ENCODE measurements at places on chromosomes 13 and 19. TPM values are rescaled to one million over a fixed set of nuclear protein-coding genes. Genes with fewer than 3 reads are reported as not detected.
A peak's percentile ranks its signal among the peaks of the same experiment; 100 is the strongest.

DNA sequence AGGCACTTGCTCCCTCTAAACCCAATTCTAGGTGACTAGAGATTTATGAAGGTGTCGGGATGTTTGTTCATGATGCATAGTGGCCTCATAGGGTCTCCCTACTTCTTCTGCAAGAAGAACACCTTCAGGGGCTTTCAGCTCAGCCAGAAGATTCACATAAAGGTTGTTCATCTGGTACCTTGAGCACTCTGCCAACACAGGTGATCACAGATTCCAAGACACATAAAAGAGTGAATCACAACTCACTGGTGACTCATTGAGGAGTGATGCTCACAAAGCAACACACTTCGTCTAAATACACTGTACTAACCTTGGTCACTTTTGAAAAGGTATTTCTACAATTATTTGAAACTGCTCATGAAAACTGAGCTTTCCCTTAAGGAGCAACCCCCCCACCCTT lies 6.8 kb upstream of the ZNF324 start:
- H3K4me1 ChIP-seq: no peaks in the 10 kb centered on the region
- H3K27ac ChIP-seq: no peak overlapping the region
- H3K4me3 ChIP-seq: no peak overlapping the region
- H3K27me3 ChIP-seq: no peaks in the 10 kb centered on the region
- H3K36me3 ChIP-seq: no peaks in the 10 kb centered on the region

GRCh38 chr13:48493066-48493765 lies 39.7 kb downstream of the RCBTB2 start:
- no peak for DNase-seq
- H3K4me1 ChIP-seq: no peaks in the 10 kb centered on the region
- H3K4me3 ChIP-seq: no peak overlapping the region
- no peaks in the 10 kb centered on the region for H3K36me3 ChIP-seq
- no peaks in the 10 kb centered on the region for H3K27me3 ChIP-seq

DNA sequence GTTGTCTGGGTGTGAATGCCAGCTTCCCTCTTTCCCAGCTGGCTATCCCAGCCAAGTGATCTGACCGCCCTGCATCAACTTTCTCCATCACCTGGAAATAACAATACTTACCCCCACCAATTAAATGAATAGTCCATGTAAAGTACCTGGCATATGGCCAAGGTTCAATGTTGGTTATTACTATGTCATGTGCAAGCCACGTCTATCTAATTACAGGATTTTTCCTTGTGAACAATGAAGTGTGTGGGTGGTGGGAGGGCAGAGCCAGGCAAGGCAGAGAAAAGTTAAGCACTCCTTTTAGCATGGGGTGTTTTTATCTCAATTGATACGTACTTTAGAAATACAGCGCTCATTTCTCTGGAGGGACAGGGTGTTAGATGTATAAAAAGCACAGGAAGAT lies 121.1 kb downstream of the NHLRC3 start:
- no peaks in the 10 kb centered on the region for H3K36me3 ChIP-seq
- no peak overlapping the region for H3K4me3 ChIP-seq
- no peaks in the 10 kb centered on the region for H3K4me1 ChIP-seq
- no peak for DNase-seq
- no peak overlapping the region for H3K27ac ChIP-seq

- no peaks in the 10 kb centered on the region for H3K27me3 ChIP-seq
- peaks cover 1% of the 10 kb centered on the region for H3K36me3 ChIP-seq
Measured at GRCh38 chr13:100334214-100334613, 245.3 kb downstream of the PCCA start.

DNA sequence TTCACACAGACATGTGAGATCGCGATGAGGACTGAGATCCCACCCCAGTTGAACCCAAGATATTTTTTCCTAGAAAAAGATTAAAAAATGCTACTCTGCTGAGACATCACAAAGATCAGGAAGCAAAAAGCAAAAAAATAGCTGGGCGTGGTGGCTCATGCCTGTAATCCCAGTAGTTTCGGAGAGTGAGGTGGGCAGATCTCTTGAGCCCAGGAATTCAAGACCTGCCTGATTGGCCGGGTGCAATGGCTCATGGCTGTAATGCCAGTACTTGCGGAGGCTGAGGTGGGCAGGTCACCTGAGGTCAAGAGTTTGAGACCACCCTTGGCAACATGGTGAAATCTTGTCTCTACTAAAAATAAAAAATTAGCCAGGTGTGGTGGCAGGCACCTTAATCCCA lies 1.1 kb downstream of the FUT3 start:
- H3K36me3 ChIP-seq: no peaks in the 10 kb centered on the region
- no peaks in the 10 kb centered on the region for H3K27me3 ChIP-seq
- no peak for DNase-seq

DNA sequence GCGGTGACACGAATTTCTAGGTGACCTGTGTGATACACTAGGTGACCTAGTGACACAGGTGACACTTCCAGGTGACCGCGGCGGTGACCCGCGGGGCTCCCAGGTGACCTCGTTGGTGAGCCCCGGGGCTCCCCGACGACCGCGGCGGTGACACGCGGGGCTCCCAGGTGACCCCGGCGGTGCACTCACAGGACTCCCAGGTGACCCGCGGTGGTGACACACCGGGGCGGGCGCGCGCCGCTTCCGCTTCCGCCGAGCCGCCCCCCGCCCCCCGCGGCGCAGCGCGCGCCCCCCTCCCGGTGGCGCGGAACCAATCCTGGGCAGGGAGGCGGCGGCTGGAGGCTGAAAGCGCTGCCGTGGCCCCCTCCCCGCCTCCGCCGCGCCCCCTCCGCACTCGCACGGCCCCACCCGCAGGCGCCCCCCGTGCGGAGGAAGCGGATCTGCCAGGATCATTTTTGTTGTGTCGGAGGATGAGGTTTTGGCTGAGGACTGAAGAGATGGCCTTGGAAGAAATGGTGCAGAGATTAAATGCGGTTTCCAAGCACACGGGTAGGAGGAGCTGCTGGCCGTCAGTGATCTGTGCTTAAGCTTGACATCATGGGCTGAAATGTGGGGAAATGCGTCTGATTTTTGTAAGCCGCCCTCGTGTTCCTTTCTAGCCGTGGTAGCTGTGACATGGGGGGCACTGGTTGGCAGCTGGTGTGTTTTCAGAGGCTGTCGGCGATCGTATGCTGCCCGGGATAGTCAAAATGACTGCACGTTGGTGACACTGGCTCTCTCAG lies at the start of gene MCF2L:
MCF2L (plus strand) TSS at position 305 of the 782 bp plus-strand sequence; CDS start at position 471, 166 bp downstream.
- no peaks in the 10 kb centered on the region for H3K27me3 ChIP-seq
- H3K4me1 ChIP-seq: peaks cover 4% of the 10 kb centered on the region
- peak; percentile 60 for DNase-seq
- peak within 1 kb of the TSS; percentile 60 for H3K27ac ChIP-seq

SPIB gene
- total RNA-seq: 0.51 TPM

DNA sequence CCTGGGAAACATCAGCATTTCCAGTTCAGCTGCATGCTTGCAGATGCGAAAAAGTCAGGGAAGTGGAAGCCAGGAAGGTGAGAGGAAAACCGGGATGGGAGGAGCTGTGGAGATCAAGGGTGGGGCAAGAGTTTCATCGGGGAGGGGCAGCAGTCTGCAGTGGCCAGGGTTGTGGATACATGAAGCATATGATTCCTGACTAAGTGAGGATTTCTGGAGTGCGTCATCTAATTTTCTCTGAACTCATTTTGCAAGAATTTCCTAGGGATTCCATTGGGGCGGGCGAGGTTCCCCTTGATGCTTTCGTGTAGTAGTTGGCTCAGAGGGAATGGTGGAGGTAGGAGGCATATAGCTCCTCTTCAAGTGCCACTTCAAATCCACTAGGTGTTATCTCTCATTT lies 344.1 kb upstream of the TMTC4 start:
- H3K36me3 ChIP-seq: no peaks in the 10 kb centered on the region
- H3K27ac ChIP-seq: no peak overlapping the region
- no peak overlapping the region for H3K4me3 ChIP-seq
- no peaks in the 10 kb centered on the region for H3K27me3 ChIP-seq

KLK12 gene
- not detected for total RNA-seq

Measured in Caco-2 (cell line).